ENCODE measurements at places on chromosomes 7 and 10.

- peaks cover 11% of the 10 kb centered on the region for H3K4me1 ChIP-seq
- no peaks in the 10 kb centered on the region for H3K27me3 ChIP-seq
- no peak overlapping the region for H3K27ac ChIP-seq
- H3K4me3 ChIP-seq = no peak overlapping the region
- DNase-seq = no peak
- no peaks in the 10 kb centered on the region for H3K36me3 ChIP-seq
Observed at GRCh38 chr7:68623030-68623429, 975.2 kb upstream of the AUTS2 start.

GRCh38 chr7:99374111-99375064 lies at the start of gene ARPC1B:
Gene ARPC1B, plus strand, starts transcription at chr7:99374730. Its CDS starts 10,985 bp downstream, at chr7:99385715.
- peaks cover 18% of the 10 kb centered on the region for H3K4me1 ChIP-seq
- peaks cover 2% of the 10 kb centered on the region for H3K36me3 ChIP-seq
- H3K4me3 ChIP-seq = peak within 1 kb of the TSS; percentile 68
- no peaks in the 10 kb centered on the region for H3K27me3 ChIP-seq
- DNase-seq = peak; percentile 48

DNA sequence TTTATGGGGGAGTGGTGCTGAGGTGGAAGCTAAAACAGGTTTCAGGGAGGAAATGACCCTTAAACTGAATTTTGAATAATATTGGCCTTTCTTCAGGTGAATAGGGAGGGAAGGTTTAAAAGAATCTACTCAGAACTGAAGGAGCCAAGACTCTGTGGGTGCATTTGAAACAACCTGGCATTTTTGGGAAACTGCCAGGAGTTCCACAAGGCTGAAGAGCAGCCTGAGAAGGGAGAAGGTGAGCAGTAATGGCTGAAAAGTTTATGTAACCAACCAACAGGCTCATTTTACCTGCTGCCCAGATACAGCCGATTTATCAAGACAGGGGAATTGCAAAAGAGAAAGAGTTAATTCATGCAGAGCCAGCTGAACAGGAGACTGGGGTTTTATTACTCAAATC lies 4.0 kb upstream of the PANK1 start:
- no peaks in the 10 kb centered on the region for H3K36me3 ChIP-seq
- no peak for DNase-seq
- H3K27me3 ChIP-seq = no peaks in the 10 kb centered on the region
- H3K4me1 ChIP-seq = peaks cover 36% of the 10 kb centered on the region

DNA sequence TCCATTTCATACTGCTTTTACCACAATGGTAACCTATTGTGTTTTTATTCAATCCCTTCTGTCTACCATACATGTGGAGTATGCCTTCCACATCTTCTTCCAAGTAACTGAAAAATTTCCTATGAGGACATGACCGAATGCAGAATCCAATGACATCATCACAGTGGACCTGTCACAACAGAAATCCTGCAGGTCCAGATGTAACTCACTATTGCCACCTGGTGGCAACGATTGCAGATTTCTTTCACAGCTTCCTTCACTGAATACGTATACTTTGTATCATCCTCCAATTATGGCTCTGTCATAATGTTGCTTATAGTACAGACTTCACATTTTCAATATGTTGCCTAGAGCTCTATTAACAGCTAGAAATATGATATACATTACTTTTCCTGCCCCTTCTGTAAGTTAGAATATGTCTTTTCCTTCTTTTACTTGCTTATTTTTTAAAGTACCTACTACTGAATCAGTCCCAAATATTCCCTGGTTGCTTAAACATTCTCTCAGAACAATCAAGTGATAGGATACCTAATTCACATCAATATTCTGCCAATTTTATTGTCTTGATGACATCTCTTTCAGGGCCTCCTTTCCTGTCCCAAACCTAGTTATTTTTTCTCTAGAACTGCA lies 45.4 kb downstream of the SLC13A1 start:
- H3K27ac ChIP-seq = no peak overlapping the region
- no peaks in the 10 kb centered on the region for H3K27me3 ChIP-seq
- peak; percentile 40 for DNase-seq
- no peak overlapping the region for H3K4me3 ChIP-seq
- H3K36me3 ChIP-seq = no peaks in the 10 kb centered on the region

GRCh38 chr7:988426-988911 lies 5.5 kb downstream of the CYP2W1 start:
- no peaks in the 10 kb centered on the region for H3K27me3 ChIP-seq
- no peak overlapping the region for H3K27ac ChIP-seq
- peaks cover 10% of the 10 kb centered on the region for H3K4me1 ChIP-seq
- no peak for DNase-seq
- no peaks in the 10 kb centered on the region for H3K36me3 ChIP-seq

- H3K4me3 ChIP-seq = no peak overlapping the region
- peaks cover 17% of the 10 kb centered on the region for H3K27me3 ChIP-seq
- H3K4me1 ChIP-seq = peaks cover 30% of the 10 kb centered on the region
Observed at GRCh38 chr7:26560526-26561256, 269.0 kb downstream of the SNX10 start.

DNA sequence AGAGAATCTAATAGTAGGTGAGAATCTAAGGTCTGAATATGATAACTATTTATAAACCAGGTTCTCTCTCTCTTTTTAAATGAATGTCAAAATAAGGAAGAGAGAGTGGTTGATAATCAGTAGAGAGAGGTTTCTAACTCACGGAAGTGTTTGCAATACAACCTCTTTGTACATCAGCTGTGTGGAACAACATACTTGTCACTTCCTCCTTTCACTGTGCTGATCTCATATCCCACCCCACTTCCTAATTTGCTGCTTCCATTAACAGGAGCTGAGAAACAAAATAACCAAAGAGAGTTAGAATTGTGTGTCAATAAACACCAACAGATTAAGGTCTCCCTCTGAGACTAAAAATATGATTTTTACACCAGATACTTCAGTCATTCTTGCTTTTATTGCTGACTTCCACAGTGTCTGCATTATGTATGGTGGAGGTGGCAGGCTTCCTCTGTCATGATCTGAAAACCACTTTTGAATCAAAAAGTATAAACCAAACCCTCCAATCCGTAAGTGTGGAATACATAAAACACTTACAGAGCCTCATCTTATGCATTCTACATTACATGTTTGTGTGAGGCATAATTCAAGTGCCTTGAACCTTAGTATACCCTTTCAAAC lies 25.0 kb downstream of the CACUL1 start:
- peaks cover 39% of the 10 kb centered on the region for H3K4me1 ChIP-seq
- no peak for DNase-seq
- no peak overlapping the region for H3K27ac ChIP-seq
- H3K36me3 ChIP-seq = no peaks in the 10 kb centered on the region

DNA sequence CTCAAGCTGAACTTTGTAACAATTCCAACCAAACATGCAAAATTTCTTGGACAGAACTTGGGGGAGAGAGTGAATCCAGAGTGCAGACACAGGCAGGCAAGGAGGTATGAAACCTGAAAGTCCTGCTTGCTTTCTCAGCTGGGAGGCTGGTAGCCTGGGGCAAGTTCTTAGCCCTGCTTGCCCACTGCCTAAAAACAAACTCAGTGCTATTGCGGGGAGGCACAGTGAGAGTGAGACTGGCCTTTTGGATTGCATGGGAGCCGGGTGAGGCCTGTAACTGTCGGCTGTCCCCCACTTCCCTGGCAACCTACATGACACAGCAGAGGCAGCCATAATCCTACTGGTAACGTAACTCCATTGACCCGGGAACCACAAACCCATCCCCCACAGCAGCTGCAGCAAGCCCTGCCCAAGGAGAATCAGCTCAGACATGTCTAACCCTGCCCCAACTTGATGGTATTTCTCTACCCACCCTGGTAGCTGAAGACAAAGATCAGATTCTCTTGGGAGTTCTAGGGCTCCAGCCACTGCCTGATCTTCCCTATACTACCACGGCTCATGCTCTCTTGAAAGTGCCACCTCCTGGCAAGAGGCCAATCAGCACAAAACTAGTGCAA lies 663.6 kb downstream of the GRM8 start:
- no peaks in the 10 kb centered on the region for H3K27me3 ChIP-seq
- no peak overlapping the region for H3K4me3 ChIP-seq
- no peaks in the 10 kb centered on the region for H3K4me1 ChIP-seq
- H3K36me3 ChIP-seq = no peaks in the 10 kb centered on the region

- H3K27me3 ChIP-seq = no peaks in the 10 kb centered on the region
- DNase-seq = no peak
- H3K4me1 ChIP-seq = peaks cover 49% of the 10 kb centered on the region
- H3K4me3 ChIP-seq = no peak overlapping the region
Observed at GRCh38 chr7:30511973-30512662, 7.5 kb upstream of the GGCT start.

DNA sequence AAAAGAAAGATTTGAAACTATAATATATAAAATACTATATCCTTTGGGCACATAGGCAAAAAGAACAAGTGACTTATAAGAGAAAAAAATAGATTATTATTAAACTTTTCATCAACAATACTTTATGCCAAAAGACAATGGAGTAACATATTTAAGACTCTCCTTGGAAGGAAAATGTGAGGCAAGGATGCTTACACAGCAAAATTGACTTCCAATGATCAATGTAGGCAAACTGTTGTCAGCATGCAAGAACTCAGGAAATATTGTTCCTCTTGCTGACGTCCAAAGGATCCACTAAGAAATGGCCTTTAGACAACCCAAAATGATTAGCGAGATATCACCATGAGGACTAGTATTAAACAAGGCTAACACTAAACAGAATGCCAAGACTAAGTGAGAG lies 22.9 kb upstream of the LMOD2 start:
- no peaks in the 10 kb centered on the region for H3K27me3 ChIP-seq
- H3K4me1 ChIP-seq = peaks cover 14% of the 10 kb centered on the region
- DNase-seq = no peak
- no peak overlapping the region for H3K4me3 ChIP-seq

GRCh38 chr10:126849646-126850045 lies 55.6 kb upstream of the DOCK1 start:
- no peaks in the 10 kb centered on the region for H3K36me3 ChIP-seq
- peaks cover 7% of the 10 kb centered on the region for H3K4me1 ChIP-seq
- no peak overlapping the region for H3K4me3 ChIP-seq
- H3K27ac ChIP-seq = no peak overlapping the region
- no peak for DNase-seq
- peaks cover under 1% of the 10 kb centered on the region for H3K27me3 ChIP-seq

- no peak overlapping the region for H3K4me3 ChIP-seq
- peaks cover 7% of the 10 kb centered on the region for H3K36me3 ChIP-seq
- no peaks in the 10 kb centered on the region for H3K4me1 ChIP-seq
- no peak for DNase-seq
- peaks cover 13% of the 10 kb centered on the region for H3K27me3 ChIP-seq
Observed at GRCh38 chr7:158345731-158346130, 241.9 kb downstream of the PTPRN2 start.

DNA sequence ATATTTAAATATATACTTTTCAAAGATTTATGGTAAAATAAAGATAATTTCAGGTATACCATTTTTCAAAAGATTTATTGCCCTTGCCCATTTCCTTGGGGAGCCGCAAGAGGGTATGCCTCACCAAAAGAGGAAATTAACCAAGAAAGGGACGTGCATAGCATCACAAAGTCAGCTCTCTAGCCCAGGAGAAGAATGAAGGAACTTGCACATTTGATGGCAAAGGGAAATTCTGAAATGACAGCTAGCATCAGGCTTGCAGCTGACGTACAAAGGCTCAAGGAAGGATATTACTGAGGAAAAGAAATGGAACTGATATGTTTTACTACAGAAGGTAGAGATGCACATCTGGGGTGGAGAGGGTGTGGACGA lies 93.6 kb upstream of the RSU1 start:
- H3K4me3 ChIP-seq = no peak overlapping the region
- peaks cover 13% of the 10 kb centered on the region for H3K4me1 ChIP-seq

DNA sequence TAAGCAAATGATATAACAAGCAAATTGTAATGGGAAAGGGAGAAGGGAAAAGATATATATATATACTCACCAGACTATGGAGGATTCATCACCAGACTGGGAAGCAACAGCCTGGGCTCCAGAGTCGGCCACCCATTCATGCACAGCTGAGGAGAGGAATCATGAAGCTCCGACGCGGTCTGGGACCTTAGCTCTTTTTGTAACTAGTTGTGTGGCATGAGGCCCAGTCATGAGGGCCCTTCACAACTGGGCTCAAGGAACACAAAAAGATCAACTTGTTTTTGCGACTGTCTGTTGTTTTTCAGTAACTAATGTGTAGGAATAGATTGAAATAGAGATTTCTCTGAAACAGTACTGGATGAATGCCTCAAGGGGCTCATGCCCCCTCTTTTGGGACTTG lies 911.2 kb downstream of the TYW1 start:
- H3K4me3 ChIP-seq = no peak overlapping the region
- H3K27me3 ChIP-seq = peaks cover 40% of the 10 kb centered on the region
- no peaks in the 10 kb centered on the region for H3K36me3 ChIP-seq

- no peaks in the 10 kb centered on the region for H3K27me3 ChIP-seq
- DNase-seq = no peak
- H3K27ac ChIP-seq = no peak overlapping the region
Observed at GRCh38 chr7:77447616-77448015, 31.5 kb upstream of the GSAP start.

GRCh38 chr10:5910323-5911100 lies 20.5 kb downstream of the FBH1 start:
- no peak overlapping the region for H3K27ac ChIP-seq
- no peak for DNase-seq
- peaks cover 8% of the 10 kb centered on the region for H3K4me1 ChIP-seq
- H3K27me3 ChIP-seq = no peaks in the 10 kb centered on the region
- H3K36me3 ChIP-seq = peaks cover 63% of the 10 kb centered on the region

DNA sequence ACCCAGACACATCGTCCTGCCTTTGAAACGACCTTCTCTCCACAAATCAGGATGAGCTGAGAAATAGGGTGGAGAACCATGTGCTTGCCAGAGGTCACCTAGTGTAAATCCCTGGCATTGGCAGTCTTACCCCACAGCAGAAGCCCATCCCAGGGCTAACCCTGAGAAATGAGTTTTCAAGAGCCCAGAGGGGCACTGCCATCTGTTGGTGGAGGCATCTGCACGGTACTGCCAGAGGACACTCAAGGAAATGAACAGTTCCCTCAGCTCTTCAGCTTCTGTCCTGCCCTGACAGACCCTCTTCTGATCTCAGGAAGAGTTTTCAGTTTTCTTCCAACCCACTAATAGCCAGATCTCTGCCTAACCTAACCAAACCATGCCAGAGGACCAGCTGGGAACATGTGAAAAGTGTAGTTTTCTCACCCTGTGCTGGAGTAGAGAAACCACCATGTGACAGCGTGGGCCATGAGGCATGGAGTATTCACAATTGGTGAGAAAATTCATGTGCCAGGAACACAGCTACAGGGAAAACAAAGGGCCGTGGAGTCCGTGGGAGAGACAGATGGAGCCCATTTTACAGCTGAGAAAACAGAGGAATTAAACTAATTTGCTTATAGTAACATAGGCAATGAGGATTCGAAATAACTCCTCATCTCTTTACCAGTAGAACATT lies 37.7 kb upstream of the ITPRID1 start:
- H3K27ac ChIP-seq = no peak overlapping the region
- H3K36me3 ChIP-seq = no peaks in the 10 kb centered on the region
- peaks cover 13% of the 10 kb centered on the region for H3K4me1 ChIP-seq
- DNase-seq = no peak
- H3K27me3 ChIP-seq = peaks cover 12% of the 10 kb centered on the region

DNA sequence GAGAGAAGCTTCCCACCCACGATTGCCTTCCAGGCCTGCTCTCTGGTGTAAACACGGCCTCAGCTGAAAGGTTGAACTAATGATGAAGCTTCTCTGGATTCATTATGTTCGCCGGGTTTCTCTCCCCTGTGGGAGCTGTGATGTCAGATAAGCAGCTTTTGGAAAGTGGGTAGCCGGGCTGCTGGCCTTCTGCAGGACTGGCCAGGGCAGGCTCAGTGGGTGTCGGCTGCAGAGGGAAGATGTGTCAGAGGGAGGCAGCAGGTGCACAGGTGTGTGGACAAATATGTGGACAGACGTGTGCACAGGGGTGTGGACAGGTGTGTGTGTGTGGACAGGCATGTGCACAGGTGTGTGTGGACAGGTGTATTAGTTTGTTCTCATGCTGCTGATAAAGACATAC lies 28.5 kb upstream of the PSMG3 start:
- no peaks in the 10 kb centered on the region for H3K4me1 ChIP-seq
- DNase-seq = no peak
- no peak overlapping the region for H3K27ac ChIP-seq
- H3K4me3 ChIP-seq = no peak overlapping the region
- H3K36me3 ChIP-seq = no peaks in the 10 kb centered on the region
